ENCODE measurements at places on chromosomes 11 and 22.
A peak's percentile ranks its signal among the peaks of the same experiment; 100 is the strongest.

DNA sequence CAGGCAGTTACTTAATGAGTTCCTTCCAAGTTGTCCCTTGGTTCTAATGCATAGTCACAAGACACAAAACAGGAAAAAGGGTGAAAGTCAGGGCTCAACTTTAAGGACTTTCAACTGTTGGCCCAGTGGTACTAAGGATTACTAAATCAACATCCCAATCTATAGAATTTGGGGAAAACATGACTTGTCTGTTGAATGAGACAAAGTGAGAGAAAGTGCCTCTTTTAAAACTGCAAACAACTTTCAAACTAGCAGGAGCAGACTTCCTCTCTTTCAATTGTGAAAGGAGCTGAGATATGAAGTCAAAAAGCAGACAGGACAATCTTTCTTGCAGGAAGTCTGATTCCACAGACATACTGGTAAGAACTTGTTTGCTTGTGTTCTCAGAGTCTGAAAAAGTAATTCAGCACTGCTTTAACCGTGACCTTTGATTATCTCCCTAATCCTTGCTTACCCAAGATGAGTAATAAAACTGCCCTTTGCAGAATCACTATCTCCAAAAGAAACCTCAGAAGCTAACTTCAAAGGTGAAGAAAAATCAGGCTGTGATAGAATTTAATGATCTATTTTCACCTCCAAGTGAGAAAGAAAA, 960.7 kb upstream of the RAG2 start:
- DNase-seq, result no peak

DNA sequence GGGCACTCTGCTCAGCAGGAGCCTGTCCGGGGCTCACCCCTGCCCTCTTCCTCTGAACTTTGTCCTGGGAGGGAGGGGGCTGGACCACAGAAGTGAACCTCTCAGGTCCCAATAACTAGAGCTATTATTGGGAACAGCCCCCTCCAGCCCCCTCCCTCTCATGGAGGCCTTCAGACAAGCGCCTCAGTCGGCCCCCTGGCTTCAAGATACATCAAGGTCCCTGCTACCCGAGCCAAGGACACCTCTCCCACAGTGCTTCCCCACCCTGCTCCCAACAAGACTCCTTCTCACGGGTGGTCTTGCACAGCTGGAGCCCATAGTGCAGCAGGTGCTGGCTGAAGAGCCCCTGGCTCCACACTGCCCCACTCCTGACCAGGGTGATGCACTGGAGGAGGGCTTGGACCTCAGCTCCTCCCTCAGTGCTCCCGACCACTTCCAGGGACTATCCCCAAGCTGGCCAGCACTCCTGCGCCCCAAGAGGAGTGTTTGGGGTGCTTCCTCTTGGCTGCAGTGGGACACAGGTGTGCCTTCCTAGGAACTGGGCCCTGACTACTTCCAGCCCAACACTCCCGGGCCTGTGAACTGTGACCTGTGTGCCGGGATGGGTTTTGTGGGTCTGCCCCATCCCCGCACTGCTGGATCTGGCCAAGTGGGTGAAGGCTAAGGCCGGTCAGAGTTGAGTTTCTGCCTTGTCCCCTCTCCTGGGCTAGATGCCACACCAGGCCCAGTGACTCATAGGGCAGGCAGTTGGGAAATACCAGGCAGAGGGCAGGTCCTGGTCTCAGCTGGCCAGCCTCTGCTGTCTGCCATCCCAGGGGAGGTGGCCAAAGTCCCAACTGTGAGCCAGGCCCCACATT, 2.2 kb downstream of the PNPLA2 start:
- DNase-seq, result no peak

- no peak for DNase-seq
Observed at GRCh38 chr22:19568337-19569275, 44.4 kb upstream of the CLDN5 start.

- no peak for DNase-seq
Observed at GRCh38 chr11:8025123-8025522, 38.0 kb downstream of the EIF3F start.

DNA sequence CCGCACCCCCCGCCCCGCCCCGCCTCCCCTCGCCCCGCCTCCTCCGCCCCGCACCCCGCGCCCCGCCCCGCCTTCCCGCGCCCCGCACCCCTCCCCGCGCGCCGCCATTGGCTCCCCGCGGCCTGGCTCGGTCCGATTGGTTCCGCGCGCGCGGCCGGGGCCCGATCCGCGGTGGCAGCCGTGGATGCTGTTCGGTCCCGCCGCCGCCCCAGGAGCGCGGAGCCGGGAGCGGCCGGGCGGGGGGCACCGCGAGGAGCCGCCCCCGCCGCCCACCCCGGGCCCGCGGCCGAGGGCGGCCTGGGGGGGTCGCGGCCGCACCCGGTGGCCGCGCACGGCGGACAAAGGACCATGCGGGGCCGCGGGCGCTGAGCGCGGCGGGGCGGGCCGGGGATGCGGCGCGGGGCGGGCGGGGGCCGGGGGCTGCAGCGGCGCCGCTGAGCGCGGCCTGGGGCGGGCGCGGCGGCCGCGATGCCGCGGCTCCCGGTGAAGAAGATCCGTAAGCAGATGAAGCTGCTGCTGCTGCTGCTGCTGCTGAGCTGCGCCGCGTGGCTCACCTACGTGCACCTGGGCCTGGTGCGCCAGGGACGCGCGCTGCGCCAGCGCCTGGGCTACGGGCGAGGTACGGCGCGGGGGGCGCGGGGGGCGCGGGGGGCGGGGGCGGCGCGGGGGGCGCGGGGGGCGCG, at the start of gene B4GALNT4:
TSS of gene B4GALNT4 (plus strand) at position 164 of the 683 bp plus-strand sequence. CDS start at position 469, 305 bp downstream.
- DNase-seq, result no peak

GRCh38 chr11:46541593-46542371, 52.0 kb downstream of the AMBRA1 start:
- no peak for DNase-seq

DNA sequence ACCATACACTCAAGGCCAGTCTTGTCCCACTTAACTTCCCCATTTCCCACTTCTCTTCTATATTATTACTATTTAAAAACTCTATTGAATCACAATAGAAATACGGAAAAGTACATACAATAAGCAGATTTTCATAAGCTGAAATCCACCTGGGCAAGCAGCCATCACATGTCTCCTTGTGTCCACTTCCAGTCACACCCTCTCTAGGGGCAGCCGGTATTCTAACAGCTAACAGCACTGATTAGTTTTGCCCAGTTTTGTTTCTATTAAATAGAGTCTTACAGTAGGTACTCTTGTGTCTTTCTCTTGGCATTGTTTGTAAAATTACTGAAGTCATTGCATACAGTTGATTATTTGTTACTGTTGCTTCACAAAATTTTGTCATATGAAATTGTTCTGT, 37.8 kb downstream of the PPP6R3 start:
- DNase-seq, result no peak

- DNase-seq, result peak; percentile 68
Observed at GRCh38 chr22:21646608-21647590, 4.8 kb downstream of the SDF2L1 start.

GRCh38 chr11:45252134-45252856, 33.8 kb downstream of the SYT13 start:
- DNase-seq, result no peak

DNA sequence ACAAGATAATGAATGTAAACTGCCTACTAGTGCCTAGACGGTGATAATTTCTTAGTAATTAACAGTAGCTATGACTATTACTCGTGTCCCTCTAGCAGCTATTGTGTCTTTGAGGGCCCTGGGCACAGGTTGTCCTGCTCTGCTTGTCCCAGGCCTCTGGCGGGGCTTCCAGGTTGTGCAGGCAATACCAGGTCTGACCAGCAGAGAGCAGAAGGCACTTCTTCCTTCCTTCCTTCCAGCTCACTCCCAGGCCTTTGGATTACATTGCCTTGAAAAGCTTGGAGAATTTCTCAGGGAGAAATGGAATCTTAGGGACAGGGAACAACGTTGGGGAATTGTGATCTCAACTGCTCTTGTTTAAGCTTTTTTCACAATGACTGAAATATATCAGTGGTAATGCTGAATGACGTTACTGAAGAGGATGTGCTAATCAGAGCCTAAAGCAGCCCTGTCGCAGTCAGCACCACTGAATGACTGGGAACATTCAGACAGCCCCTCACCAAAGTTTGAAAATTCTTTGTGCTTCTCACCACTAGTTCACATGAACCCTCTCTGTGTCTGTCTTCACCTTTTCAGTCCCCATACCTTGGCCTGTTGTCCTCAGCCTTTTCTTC, 8.4 kb upstream of the CCKBR start:
- peak; percentile 24 for DNase-seq

DNA sequence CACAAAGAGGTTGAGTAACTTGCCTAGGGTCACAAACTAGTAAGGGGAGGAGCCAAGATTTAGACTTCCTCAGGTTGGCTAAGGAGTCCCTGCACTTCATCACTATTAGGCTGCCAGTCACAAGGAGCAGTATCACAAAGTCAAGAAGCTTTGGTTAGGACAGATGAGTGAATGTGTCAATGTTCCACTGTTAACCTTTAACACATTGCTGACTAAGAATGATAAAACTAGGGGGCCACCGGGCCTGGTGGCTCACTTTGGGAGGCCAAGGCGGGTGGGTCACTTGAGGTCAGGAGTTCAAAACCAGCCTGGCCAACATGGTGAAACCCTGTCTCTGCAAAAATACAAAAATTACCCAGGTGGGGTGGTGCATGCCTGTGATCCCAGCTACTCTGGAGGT, 32.0 kb downstream of the TMEM123 start:
- no peak for DNase-seq

DNA sequence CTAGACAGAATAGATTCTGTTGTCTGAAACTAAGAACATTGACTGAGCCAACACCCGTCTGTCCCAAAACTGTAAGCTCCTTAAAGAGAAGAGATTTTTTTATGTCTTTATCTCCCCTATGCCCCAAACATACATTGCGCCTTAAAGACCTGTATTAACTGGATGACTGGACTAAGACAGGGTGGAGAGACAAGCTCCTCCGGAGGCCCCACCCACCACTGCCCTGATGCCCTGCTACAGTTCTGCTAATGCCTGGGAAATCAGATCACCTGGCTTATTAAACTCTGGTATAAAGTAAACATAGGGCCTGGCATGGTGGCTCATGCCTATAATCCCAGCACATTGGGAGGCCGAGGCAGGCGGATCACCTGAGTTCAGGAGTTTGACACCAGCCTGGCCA, 203.7 kb downstream of the TENM4 start:
- DNase-seq, result no peak

GRCh38 chr22:19173047-19174035, 5.2 kb downstream of the SLC25A1 start:
- no peak for DNase-seq

DNA sequence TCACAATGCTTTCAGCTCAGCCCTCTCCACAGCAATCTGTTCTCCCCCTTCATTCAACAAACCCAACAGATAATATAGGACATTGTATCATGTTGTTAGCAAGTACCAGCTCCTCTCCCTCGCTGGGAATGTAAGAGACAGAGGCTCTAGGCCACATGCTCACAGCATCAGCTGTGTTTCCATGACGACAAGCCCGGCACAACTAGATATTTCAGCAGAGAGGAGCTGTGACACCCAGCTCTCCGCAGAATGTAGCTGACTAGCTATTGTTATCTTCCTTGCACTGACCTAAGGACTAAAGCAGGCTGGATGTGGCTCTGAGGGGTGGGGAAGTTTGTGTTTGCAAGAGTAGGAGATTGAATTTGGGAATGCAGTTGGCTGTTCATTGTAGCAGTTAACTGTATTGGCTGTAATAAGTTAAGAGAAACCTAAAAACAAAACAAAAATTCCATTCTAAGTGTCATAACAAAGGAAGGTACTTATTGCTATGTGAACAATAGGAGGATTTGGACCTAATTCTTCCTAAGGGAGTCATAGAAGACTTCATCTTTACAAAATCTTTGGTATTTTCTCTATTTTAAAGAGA, 28.0 kb upstream of the RRAS2 start:
- DNase-seq, result no peak

GRCh38 chr11:1499261-1499890, 12.8 kb upstream of the MOB2 start:
- DNase-seq, result no peak

DNA sequence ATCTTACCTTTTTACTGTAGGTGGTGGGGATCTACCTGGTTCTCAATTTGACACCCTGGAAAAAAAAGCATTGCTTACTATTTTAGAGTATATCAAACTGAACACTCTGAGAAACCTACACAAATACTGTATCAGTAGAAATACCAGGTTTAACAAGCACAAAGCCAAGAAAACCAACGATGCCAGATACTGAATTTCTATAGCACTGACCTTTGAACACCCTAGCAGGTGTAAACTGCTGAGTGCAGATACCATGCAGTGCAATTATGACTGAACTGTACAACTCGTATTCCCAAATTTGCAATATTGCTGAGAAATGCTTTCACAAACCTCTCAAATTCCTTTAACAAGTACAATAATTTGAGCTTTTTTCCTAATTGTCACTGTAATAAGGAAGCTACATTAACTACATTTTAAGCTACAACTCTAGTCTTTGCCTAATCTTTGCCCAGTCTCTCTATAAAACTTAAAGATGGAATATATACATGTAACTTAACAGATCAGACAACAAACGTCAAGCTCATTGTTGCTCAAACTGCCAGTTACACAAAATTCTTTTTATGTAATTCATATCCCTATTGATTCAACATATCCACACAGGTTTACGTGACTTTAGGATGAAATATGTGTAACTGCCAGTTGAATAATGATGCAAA, 8.9 kb downstream of the TAF1D start:
- no peak for DNase-seq

- no peak for DNase-seq
Observed at GRCh38 chr11:36631774-36632173, 33.7 kb upstream of the RAG2 start.

GRCh38 chr22:41070665-41071331, 21.6 kb upstream of the EP300 start:
- DNase-seq, result peak; percentile 23

DNA sequence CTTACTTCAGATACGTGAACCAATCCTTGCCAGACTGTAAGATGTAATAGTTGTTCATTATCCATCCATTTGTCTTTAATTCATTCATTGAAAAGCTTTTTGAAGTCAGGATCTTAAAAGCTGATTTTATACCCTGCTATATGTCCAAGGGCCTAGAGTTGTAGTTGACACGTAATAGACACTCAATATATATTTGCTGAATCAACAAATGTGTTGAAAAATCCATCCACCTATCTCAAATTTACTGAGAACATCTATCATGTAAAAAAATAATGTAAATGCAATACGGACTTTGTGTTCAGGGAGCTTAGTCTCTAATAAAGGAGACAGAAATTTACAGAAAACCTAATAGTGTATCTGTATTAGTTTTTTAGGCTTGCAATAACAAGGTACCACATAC, 521.0 kb downstream of the METTL15 start:
- DNase-seq, result no peak

GRCh38 chr22:29265305-29265704, 2.5 kb downstream of the RHBDD3 start:
- DNase-seq, result no peak

All from DMS79 treated with DMSO at 0.1 percent for 48 hours (cell line).